ENCODE measurements at places on chromosomes 2 and 18.

- DNase-seq, result no peak
These were observed 31.8 kb downstream of the SMAD2 start for GRCh38 chr18:47898696-47899095.

DNA sequence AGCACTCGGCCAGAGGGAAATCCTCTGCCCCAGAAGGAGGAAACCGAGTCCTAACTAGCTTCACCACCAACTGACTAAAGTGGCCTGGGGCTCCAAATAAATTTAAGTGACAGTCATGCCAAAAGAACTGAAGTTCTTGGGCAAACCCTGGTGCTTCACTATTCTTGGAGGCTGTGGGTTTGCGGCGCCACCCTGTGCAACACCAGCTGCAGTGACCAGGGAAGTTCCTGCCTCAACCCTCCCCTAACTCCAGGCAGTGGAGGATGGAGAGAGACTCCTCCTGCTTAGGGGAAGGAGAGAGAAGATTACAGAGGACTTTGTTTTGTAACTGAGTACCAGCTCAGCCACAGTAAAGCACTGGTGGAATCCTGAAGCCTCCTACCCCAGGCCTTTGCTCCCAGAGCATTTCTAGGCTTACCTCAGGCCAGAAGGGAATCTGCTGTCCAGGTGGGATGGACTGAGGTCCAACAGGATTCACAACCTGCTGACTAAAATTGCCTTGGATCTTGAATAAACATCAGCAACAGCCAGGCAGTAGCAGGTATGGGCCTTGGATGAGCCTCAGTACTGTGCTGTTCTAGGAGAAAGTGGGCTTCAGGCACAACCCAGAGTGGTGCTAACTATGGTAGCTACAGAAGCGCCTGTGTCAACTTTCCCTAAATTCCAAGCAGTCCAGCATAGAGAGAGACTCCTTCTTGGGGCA, 29.4 kb upstream of the BMP10 start:
- DNase-seq, result no peak

DNA sequence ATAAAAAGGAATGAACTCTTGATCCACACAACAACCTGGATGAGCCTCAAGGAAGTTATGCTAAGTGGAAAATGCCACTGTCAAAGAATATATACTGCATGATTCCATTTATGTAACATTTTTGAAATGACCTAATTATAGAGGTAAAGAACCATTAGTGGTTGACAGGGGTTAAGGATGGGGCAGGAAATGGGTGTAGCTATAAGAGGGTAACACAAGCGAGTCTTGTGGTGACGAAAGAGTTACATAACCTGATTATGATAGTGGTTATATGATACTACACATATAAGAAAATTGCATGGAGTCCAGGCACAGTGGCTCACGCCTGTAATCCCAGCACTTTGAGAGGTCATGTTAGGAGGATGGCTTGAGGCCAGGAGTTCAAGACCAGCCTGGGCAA, 346.6 kb upstream of the PKDCC start:
- DNase-seq, result no peak

- no peak for DNase-seq
These were observed 7.9 kb upstream of the SIGLEC15 start for GRCh38 chr18:45817543-45817942.

DNA sequence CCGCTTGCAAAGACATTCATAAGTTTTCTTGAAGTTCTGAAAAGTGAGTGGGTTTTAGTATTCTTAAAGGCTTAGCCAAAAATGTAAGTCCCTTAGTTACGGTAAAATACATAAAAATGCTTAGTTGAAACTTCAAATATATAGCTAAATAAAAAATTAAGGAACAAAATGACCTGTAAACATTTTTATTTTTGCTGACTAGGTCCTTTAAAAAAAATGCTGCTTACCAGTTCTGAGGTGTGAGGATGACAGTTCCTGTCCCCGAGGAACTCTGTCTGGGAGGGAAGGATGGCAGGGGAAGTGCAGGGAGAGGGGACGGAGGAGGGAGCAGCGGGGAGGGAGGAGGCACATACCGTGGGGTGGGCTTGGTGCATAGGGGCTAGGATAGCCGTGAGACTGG, 102.8 kb upstream of the BCL2L11 start:
- no peak for DNase-seq

DNA sequence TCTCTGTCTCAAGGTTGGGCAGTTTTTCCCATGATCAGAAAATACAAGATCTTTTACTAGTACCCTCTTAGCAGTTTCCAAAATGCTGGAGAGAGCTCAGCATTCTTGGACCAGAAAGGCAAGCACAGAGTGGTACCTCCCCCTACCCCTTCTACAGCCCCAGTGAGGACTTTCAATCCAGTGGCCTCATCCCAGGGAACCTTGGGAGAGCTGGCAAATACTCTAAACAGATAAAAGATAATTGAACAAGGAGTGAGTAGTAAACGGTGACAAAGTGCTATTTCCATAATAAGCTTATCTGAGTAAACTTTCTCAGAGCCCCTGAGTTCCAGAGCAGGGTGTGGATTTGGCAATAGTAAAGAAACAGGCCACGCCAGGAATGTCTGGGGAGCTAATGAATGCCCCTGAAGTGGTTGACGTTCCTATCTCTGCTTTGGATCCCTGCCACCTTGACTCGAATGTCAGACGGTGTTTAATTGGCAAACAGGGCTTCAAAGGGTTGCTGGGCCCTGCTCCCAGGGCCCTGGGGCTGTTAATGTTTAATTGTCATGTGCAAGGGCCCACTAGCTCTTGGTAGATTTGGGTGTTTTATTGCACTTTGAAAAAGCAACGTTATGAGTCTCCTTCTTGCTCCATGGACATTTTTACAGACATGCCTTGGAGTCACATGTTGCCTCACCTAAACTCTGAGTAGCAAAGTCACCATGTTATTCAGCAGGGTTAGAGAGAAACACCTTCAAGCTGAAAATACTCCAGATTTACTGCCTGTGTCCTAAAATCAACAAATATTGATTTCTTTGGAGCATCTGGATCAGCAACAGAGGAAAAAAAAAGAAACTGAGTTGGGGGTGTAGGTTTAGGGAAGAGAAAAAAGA, 239.9 kb downstream of the CYRIA start:
- no peak for DNase-seq

- no peak for DNase-seq
These were observed 663 bp downstream of the RHBDD1 start for GRCh38 chr2:226836548-226836885.

DNA sequence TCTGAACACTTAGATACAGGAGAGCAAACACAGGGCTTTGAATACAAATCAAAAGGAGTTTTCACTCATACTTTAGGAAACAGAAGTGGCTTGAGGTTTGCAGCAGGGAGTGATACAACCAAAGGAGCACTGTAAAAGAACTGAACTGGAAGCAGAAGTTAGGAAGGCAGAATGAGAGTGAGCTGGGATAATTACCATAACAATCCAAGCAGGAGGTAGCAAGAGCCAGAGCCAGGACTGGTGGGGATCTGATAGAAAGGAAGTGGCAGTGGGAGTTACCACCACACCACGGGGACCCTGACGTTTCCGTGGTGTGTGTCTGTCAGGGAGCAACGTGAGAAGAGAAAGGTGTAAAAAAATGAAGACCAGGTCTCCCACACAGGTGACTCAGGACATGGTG, 81.3 kb upstream of the EPB41L3 start:
- DNase-seq, result no peak

- no peak for DNase-seq
These were observed 21.5 kb upstream of the BIN1 start for GRCh38 chr2:127128445-127128904.

DNA sequence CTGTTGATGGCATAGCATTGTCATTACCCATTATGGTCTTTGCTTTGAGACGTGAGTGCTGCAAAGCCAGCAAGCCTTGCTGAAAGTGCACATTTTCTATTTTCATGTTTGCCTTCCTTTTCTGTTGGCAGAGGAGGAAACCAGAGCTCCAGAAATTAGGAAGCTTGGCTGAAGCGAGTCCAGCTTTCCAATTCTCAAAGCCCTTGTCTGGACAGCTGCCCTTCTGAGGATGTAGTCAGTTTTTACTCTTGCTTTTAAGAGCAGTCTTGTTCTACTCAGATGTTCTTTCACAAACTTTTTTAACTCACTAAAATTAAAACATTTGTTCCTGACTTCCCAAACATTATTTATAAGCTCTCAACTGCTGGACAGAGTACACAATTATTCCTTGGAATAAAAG, 93.8 kb downstream of the ICOS start:
- no peak for DNase-seq

GRCh38 chr18:58544179-58544578, 84.7 kb downstream of the ALPK2 start:
- no peak for DNase-seq

DNA sequence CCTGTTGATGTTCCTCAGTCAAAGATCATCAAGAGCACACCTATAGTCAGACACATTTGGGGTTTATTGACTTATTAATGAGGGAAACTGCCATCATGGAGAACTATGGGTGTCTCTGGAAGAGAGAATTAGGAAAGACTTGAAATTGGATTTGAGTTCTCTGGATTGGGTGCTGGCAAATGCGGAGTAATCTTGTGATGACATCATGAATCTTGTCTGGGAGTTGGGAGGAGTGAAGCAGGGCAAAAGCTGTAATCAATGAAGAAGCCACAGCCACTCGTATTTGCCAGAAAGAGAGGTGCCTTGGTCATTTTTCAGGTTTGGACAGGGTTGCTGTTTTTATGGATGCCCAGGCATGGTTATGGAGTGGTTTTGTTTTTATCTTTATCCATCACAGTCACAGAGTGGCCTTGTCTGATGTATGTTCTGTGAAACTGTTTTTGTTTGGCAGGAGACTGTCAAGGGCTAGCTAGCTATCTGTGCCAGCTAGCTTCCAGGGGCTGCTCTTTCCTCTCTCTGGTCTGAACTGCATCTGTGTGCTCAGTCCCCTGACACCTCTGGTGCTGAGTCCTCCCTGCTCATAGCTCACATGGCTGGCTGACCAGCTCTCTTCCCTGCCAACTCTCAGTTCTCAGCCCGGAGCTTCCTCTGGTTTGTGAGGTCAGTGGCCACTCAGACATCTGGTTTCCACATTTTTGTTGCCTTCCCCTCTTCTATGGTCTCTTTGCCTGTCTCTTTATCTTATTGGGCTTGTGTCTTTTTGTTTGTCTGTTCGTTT, 193.4 kb upstream of the RMP24 start:
- no peak for DNase-seq

DNA sequence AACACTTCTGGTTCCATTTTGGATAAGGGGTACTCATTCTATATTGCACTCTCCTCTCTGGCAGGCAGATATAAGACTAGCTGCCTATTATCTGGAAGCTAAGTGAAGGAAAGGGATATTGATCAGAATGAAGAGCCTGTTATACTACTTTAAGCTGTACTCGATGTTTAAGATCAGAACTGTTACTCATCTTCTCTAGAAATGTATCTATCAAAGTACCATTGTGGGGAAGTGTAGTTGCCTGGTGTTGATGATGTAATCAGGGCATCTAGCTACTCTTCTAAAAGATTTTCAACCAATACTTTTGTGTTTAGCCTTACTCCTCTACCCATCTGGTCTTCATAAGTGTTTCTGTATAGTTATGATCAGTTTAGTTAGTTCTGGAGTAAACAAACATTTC, 5.8 kb downstream of the CAMKMT start:
- DNase-seq, result no peak

DNA sequence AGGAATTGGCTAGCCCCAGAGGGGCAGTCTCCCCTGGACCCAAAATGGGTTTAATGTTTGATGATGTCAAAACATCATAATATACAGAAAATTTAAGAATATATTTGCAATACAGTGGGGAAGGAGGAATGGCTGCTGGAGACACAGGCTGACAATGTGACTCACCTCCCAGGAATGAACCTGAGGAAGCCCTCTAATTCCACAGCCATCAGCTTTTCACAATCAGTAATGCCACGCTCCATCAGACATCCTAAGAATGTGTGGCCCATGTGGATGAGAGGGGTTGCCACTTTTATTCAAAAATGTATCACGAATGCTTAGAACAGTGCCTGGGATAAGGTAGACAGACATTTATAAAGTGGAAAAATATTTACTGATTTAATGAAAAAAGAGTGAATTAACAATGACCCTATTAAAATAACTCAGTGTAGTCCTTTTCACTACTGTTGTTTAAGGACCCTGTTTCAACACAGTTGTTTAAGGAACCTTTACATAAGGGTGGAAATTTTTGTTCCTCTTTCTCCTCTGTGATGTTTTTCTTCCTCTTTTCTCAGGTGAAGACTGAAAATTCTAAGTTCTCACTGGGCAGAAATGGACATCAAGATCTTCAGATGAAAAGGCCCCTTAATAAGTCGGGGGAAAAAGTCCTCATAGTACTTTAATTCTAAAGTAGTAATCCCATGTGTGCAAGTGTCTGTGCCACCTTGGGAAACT, 17.5 kb upstream of the TMEM163 start:
- DNase-seq, result peak; percentile 30

GRCh38 chr18:46462523-46462922, 194.5 kb downstream of the LOXHD1 start:
- no peak for DNase-seq

- DNase-seq, result peak; percentile 90
These were observed 25.4 kb downstream of the PDCL3 start for GRCh38 chr2:100588071-100588786.

GRCh38 chr2:179106676-179107428, 56.9 kb upstream of the CCDC141 start:
- DNase-seq, result peak; percentile 83

- no peak for DNase-seq
These were observed 7.7 kb upstream of the PARD6G start for GRCh38 chr18:80254971-80255500.

- no peak for DNase-seq
These were observed 106.2 kb downstream of the CPS1 start for GRCh38 chr2:210662560-210662959.

GRCh38 chr2:226431288-226431948, 368.2 kb downstream of the IRS1 start:
- no peak for DNase-seq

GRCh38 chr2:238313289-238313990, 6.9 kb upstream of the TRAF3IP1 start:
- DNase-seq, result no peak

DNA sequence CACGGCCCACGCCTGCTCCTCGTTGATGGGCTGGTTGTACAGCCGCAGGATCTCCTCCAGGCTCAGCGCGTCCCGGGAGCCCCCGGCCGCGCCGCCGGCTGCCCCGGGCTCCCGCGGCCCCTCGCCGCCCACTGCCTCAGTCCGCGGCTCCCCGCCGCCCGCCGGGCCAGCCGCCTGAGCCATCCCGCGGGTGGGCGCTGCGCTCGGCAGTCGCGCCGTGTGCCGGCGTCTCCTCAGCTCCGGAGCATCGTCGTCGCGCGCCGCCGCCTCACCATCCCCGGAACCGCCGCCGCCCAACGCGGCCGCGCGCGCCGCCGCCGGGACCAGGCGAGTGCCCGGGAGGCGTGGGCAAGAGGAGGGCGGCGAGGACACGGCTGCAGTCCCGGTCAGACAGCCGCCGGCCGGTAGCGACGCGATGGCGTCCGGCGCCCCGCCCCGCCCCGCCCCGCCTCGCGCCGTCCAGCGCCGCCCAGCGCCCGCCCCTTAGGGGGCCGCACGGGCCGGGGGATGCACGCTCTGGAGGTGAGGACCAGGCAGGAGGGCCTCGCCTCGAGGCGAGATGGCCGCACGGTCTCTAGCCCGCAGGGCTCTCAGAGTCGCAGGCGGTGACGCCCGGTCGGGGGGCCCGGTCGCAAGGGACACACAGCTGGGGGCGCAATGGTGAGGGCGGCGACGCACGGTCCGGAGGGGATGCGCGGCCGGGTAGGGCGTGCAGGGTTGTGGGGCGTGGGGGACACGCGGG, at the start of gene SPIRE1:
Gene SPIRE1 (minus strand): TSS at position 424 of the 742 bp plus-strand sequence. CDS start 241 bp downstream, at position 183.
- peak; percentile 67 for DNase-seq

Data from fibroblast of villous mesenchyme (primary cell).